Activated naive CD8-positive, alpha-beta T cell treated with anti-CD3 and anti-CD28 coated beads, Interleukin-2, amount 50 U/mL, for 24 hours (primary cell): ENCODE measurements at places on chromosomes 5 and 9.

- peaks cover 14% of the 10 kb centered on the region for H3K36me3 ChIP-seq
- H3K27ac ChIP-seq, result no peak overlapping the region
- no peaks in the 10 kb centered on the region for H3K27me3 ChIP-seq
- no peak for DNase-seq
These were observed 6.1 kb upstream of the MRNIP start for GRCh38 chr5:179864686-179865085.

DNA sequence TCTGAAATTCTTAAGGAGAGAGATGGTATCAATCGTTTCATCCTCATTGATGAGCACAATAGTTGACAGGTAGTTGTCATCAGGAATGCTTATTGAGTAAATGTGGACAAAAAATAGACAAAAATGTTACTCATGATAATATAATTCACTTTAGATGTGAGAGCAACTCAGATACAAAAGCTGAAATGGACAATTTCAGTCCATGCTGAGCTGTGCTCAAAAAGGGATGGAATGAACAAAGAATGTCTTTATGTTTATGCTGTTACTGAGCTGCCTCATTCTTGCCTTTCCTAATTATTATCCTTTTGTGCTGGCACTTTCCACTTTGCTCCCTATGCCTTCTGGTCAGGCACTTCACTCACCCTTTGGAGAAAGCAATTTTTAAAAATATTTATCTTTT lies 49.5 kb downstream of the JAKMIP2 start:
- no peak overlapping the region for H3K27ac ChIP-seq
- H3K4me1 ChIP-seq, result no peaks in the 10 kb centered on the region
- DNase-seq, result no peak

DNA sequence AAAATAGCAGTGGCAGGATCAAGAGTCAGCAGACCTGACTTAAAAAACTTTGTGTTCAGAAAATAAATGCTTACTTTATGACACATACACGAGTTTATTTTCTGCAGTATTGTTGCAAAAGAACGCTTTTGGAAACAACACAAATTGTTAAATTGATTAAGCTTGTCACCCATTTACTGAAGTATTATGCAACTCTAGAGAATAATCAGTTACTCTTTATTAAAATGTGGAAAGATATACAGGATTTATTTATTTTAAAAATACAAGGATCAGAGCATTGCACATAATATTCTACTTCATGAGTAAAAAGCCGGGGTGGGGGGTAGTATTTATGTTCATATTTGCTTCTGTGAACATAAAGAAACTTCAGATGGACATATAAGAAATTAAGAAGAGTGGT lies 20.0 kb downstream of the FYB1 start:
- H3K27me3 ChIP-seq, result no peaks in the 10 kb centered on the region
- peaks cover 3% of the 10 kb centered on the region for H3K36me3 ChIP-seq
- no peak for DNase-seq
- H3K4me3 ChIP-seq, result peak overlapping the region; percentile 86

DNA sequence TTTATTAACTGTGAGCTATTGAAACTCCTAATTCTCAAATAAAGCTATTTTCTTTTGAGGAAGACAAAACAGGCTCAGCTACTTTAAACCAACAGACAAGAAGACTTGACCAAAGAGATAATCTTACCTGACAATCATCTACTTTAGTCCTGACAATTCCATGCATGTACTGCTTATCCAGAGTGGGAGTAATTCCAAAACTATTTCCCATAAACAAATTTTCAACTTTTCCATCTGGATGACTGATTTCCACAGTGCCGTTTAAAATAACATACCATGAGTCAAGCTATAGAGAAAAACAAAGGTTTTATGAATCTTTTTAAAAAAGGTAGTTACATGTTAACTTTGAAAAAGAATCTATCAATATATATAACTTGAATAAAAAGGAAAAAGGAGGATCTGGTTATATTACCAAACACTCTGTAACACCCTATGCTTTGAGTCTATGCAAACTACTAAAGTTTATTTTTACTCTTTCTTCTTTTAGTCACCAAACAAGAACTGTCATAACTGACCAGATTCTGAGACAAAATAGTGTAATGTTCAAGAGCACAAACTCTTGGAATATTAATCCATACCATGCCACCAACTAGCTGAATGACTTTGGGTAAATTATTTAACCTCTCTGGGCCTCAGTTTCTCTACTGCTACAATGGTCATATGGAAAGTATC lies 129.7 kb downstream of the RAPGEF6 start:
- no peak overlapping the region for H3K27ac ChIP-seq
- H3K27me3 ChIP-seq, result no peaks in the 10 kb centered on the region
- H3K4me1 ChIP-seq, result peaks cover 7% of the 10 kb centered on the region
- H3K4me3 ChIP-seq, result no peak overlapping the region
- peaks cover 48% of the 10 kb centered on the region for H3K36me3 ChIP-seq

DNA sequence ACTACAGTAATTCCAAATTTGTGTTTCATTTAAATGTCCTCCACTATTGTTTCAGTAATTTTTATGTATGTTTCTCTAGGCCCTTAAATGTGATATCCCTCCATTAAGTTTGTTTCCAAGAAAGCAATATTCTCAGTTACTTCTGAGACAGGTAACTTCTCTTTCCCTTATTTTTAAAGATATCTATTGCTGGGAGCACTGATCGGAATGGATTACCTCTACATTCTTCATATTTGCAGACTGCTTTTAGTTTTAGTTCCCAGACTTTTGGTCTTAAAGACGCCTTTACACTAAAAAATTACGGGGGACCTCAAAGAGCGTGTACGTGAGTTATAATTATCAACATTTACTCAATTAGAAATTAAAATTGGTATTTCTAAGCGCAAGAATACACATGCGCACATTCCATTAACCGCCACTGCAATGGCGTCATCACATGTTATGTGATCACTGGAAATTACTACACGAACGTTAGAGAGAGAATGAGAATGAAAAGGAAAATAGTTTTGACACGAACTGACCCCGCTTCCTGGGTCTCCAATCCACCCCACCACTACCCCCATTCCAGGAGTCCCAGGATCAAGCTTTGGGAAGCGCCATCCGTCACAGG lies 519 bp upstream of the RAD50 start:
- H3K27me3 ChIP-seq, result peaks cover 2% of the 10 kb centered on the region
- peaks cover 31% of the 10 kb centered on the region for H3K4me1 ChIP-seq
- H3K36me3 ChIP-seq, result peaks cover 11% of the 10 kb centered on the region
- peak overlapping the region; percentile 99 for H3K27ac ChIP-seq
- peak overlapping the region; percentile 98 for H3K4me3 ChIP-seq

DNA sequence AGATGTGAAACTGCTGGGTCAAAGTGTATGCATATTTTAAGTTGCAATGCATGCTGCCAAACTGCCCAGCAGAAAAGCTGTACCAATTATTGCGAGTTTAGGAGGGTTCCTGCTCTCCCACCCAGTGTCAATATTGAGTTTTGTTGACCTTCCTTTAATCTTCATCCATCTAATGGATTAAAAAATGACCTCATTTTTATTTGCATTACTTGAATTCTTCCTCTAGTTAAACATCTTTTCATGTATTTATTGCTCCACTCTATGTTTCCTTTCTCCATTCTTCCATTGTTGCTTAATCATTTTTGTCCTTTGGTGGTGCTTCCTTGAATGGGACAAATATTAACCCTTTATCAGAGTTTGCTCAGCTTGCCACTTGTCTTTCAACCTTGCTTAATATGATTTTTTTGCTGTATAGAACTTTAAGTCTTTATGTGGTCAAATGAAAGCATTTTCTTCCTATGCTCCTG lies 32.4 kb downstream of the TLE1 start:
- no peak overlapping the region for H3K27ac ChIP-seq
- H3K4me1 ChIP-seq, result peaks cover 10% of the 10 kb centered on the region
- DNase-seq, result no peak
- H3K4me3 ChIP-seq, result no peak overlapping the region
- H3K36me3 ChIP-seq, result no peaks in the 10 kb centered on the region

DNA sequence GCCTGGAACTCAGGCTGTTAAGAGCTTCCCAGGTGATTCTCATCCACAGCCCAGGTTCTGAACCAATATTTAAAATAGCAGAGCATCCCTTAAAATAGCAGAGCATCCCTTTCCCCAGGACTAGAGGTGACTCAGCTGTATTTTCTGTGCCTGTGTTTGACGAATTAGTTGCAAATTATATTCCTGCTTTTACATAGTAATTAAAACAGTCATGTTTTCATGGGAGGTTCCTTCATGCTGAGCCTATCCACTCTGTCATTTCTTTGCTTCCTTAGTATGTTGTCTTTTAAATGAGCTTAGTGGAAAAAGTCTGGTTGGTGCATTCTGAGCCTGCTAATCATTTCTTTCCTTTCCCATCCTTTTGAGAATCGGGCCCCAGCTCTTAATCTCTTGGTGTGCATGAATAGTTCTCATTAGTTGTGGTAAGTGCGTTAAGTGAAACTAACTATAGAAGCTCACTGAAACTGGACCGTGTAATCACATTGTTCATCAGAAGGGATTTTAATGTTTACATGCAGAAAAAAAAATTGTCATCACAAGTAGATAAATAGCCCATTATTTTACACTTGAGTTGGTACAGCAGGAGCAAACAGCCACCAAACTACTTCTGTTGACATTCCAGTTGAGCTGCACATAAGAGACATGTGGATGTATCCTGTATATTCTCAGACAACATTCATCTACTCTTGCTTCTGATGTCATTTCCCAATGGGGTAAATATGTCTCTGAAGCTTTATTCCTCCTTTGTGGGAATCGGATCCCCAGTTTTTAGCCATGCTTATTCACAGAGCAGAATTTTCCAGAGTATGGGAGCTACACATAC lies 596.9 kb upstream of the WWC1 start:
- DNase-seq, result no peak
- no peak overlapping the region for H3K4me3 ChIP-seq
- no peaks in the 10 kb centered on the region for H3K4me1 ChIP-seq
- H3K27ac ChIP-seq, result no peak overlapping the region

DNA sequence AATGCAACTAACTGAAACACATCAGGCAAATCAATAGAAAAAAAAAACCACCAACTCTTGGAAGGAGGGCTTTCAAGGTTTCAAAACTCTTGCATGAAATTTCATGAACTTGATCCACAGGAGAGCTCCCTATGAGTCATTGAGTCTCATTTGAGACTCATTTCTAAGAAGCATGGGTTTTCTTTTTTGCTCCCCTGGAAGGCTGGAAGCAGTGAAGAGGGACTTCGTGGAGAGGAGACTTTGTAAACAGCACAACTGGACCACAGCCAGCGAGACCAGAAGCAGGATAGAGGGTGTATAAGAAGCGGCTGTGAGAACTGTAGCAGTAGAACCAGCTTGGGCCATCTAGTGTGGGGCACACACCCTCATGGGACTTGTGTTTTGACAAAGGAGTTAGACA lies 41.2 kb upstream of the RAPGEF1 start:
- DNase-seq, result no peak
- H3K4me1 ChIP-seq, result peaks cover 6% of the 10 kb centered on the region
- no peak overlapping the region for H3K27ac ChIP-seq
- no peaks in the 10 kb centered on the region for H3K36me3 ChIP-seq
- peaks cover 43% of the 10 kb centered on the region for H3K27me3 ChIP-seq
